Activated T-helper 1 cell treated with Interleukin-2 at 50 U/mL for 16 hours (primary cell): ENCODE measurements at places on chromosomes 7 and 10.

DNA sequence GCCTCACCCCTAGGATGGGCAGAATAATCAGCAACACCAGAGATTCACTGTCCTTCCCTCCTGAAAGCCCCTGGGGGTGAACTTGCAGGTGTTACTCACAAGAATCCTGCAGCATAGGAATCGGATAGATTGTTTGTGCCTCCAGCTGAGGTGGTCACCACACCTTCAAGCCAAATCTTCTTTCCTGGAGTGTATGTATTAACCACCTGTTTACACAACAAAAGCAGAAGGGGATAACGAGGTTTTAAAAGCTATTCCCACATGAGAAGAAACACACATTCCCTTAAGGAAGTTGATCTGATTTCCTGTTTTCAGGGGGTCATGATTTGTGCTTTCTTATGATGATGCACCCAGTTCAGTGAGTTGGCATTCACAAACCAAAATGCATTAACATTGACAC lies 173.8 kb upstream of the HPS1 start:
- DNase-seq, result no peak

GRCh38 chr7:29184599-29184998 lies 10.0 kb upstream of the CHN2 start:
- no peak for DNase-seq

- no peak for DNase-seq
Measured at GRCh38 chr7:156950381-156950858, 908 bp downstream of the NOM1 start.

GRCh38 chr10:89924261-89924660 lies 222.9 kb downstream of the KIF20B start:
- DNase-seq, result no peak

DNA sequence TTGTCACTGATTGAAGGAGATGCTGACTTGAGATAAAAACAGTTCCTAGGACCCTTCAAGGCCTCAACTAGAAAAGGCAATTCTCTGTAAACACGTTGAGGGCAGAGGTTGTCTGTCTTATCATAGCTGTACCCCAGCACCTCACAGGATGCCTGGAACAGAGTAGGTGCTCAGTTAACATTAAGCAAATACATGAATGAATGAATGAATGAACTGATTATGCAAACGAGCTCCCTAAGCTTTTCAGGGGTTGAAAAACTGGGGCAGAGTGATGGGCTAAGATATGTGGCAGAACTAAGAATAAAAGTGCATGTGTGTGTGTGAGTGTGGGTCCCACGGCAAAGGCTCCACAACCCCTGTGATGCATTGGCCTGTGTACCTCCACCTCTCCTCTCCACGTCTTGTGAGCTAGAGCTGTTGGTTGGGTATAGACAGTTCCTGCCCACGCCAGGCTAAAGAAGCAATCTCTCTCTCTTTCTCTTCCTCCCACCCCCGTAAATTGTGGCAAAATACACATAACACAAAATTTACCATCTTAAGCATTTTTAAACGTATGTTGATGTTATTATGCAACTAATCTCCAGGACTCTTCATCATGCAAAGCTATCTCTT lies 20.9 kb upstream of the SMC3 start:
- no peak for DNase-seq

DNA sequence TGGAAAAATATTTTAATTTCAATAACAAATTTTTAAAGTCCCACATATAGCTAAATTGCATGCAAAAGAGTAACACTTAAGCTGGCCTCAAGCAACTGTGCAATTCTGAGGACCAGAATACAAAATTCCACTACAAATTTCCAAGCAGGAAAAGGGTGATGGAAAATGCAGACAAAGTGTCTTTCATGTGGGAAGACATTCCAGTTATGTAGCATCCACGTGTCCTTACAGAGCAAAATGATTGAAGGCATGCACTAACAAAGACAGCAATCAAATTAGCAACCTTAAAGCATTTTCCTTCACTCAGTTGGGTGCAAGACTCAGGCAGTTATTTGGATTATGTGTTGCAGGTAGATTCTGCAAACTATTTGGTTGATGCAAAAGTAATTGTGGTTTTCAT lies 203.7 kb downstream of the HERPUD2 start:
- no peak for DNase-seq

GRCh38 chr7:31688372-31688771 lies 1.4 kb downstream of the PPP1R17 start:
- DNase-seq, result no peak

DNA sequence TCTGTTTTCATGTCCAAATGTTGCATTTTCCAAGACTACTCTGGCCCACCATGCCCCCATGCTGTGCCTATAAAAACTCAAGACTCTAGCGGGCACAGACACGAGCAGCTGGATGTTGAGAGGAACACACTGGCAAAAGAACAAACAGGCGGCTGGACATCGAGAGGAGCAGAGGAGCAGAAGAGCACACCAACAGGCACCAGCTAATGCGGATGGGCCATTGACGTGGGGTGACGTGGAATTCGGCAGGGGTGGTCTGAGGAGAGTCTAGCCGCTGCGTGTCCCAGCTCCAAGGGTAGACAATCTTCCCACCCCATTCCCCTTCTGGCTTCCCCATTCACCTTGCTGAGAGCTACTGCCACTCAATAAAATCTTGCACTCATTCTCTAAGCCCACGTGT lies 54.4 kb upstream of the SMIM30 start:
- DNase-seq, result no peak

DNA sequence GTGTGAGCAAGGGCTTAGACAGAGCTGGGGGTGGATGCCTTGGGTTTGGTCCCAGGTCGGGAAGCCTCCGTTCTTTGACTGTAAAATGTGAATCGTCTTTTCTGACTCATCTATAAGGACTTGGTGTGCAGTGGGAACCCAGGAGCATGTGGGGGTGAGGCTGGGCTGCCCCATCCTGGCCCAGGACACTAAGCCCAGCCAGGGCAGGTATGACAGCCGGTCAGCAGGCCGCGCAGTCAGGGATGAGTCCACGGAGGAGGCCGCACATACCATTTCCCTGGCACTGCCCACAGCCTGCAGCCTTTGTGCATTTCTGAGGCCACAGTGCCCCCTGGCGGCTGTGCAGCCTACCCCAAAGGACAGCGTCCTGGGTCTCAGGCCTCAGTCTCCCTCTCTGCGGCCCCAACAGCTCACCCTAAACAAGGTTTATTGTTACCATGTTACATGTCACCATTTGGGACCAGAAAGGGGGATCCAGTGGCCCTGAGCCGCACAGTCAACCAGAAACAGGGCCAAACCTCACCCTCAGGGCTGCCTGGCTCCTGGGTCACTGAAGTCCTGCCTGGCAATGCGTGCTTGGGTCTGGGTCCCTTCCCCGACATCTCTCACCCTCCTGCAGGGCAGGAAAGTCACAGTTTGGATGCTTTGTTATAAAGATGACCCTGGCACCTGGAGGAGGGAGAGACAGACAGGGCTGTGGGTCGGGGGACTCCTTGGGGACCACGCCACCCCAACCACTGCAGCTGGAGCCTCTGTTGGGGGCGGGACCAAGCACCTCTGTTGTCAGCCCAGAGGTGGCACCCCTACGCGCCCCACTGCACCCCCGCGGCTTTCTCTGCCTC lies 14.4 kb upstream of the SH2B2 start:
- DNase-seq, result peak; percentile 56

GRCh38 chr7:101890749-101891523 lies 73.5 kb downstream of the CUX1 start:
- no peak for DNase-seq

- no peak for DNase-seq
Measured at GRCh38 chr10:62734781-62735463, 69.6 kb upstream of the ADO start.

GRCh38 chr10:78935697-78936407 lies 132.9 kb upstream of the ZMIZ1 start:
- no peak for DNase-seq
